ENCODE measurements at places on chromosomes 16 and 17. TPM values are rescaled to one million over a fixed set of nuclear protein-coding genes. Genes with fewer than 3 reads are reported as not detected.

RNF167 gene
- 118 TPM for total RNA-seq

GRCh38 chr16:10325783-10326543 lies 59.9 kb upstream of the ATF7IP2 start:
- no peak for DNase-seq

DNA sequence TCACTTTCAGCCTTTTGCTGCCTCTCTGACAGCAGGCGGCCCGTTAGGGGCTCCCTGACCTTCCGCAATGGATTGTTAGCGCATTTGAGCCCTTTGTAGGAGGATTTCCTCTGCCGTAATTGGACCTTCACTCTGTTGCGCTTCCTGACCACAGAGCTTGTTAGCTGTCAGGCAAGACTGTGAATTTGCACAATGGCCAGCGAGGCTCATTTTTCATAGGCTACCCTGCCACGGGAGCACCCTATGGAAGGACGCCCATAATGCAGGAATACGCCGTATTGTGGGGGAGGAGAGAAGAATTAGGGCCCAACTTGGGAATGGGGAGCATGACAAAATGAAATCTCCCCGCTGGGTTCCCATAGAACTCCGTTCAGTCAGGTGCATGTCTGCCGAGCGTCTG lies 205.2 kb upstream of the NLRP1 start:
- no peak for DNase-seq

- no peak for DNase-seq
Observed at GRCh38 chr17:62723842-62724241, 84.3 kb downstream of the MARCHF10 start.

DNA sequence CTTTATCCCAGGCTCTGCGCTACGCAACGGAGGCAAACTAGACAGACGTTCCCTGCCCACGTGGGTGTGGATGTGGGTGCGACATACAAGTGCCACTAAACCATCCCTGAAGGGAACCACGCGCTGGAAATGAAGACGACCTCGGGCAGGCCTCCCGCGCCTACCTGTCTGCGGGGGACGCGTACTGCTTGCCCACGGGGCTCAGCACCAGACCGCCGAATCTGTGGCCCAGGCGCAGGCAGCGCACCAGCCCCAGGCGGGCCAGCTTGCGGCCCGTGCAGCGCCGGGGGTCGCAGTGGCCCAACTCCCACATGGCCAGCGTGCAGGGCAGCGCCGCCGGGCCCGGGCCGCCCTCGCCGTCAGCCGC lies 480 bp downstream of the TSR3 start:
- DNase-seq: no peak

DNA sequence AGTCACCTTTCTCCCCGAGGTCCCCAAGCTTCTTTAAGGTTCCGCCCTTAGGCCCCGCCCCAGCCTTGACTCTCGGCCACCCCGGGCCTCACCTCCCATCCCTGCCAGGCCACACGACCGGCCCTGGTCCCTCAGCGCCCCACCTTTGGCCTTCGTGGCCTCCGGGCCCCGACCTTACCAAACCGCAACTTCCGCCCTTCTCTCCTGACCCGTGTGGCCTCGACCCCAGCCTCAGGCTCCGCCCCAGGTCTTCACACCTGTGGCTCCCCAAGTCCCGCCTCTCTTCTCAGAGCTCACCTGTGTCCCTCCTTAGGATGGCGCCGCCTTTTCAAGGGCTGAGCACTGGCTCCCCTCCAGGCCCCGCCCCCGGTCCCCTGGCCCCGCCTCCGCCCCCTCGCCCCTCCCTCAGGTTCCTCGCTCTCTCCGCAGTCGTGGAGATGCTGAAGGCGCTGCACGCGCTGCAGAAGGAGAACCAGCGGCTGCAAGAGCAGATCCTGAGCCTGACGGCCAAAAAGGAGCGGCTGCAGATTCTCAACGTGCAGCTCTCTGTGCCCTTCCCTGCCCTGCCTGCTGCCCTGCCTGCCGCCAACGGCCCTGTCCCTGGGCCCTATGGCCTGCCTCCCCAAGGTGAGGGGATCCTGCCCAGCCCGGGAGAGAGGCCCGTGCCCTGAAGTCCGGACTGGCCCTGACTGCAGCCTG lies 10.0 kb upstream of the CISD3 start:
- peak; percentile 21 for DNase-seq

GRCh38 chr16:68362947-68363657 lies 52.3 kb downstream of the PRMT7 start:
- DNase-seq: no peak

DNA sequence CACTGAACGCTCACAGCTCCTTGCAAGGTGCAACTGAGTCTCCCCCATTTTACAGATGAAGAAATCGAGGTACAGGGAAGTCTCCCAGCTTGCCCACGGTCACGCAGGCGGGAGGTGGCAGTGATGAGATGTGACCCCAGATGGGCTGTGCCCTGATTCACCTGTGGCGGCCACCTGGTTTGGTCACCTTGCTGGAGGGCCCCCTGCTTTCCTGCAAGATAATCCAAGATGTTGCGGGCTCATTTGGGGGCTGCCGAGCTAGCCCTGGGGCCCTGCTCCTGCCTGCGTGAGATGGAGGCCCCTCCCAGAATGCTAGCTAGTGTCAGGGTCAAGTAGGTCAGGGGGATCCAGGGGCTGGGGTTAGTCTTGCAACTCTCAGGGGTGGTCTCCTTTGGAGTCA lies 59.6 kb upstream of the IL34 start:
- no peak for DNase-seq

Measured in mucosa of descending colon (tissue), 3 donors.